ENCODE measurements at places on chromosomes 3 and 15. TPM values are rescaled to one million over a fixed set of nuclear protein-coding genes. Genes with fewer than 3 reads are reported as not detected.

Gene MBD4
- total RNA-seq: 24.1 TPM

Gene SNTN
- not detected for total RNA-seq

Gene GREM1
- total RNA-seq: 8.2 TPM

Gene DUOX2
- total RNA-seq: 0.04 TPM

Gene SCN11A
- total RNA-seq: not detected

Gene TGM4
- not detected for total RNA-seq

Gene CHST2
- 0.81 TPM for total RNA-seq

Gene XYLB
- total RNA-seq: 3.7 TPM

Gene C3orf20
- total RNA-seq: 0.03 TPM

Gene COX17
- 97.5 TPM for total RNA-seq

All from A549 treated with RU486 at 1 μM for 4 hours (cell line).